ENCODE measurements at places on chromosomes 4 and X. TPM values are rescaled to one million over a fixed set of nuclear protein-coding genes. Genes with fewer than 3 reads are reported as not detected.

GRCh38 chr4:109912706-109913595 is at the start of gene EGF:
EGF (plus strand) TSS chr4:109912883; CDS start chr4:109913336, 453 bp downstream.
- DNase-seq: no peak

DNA sequence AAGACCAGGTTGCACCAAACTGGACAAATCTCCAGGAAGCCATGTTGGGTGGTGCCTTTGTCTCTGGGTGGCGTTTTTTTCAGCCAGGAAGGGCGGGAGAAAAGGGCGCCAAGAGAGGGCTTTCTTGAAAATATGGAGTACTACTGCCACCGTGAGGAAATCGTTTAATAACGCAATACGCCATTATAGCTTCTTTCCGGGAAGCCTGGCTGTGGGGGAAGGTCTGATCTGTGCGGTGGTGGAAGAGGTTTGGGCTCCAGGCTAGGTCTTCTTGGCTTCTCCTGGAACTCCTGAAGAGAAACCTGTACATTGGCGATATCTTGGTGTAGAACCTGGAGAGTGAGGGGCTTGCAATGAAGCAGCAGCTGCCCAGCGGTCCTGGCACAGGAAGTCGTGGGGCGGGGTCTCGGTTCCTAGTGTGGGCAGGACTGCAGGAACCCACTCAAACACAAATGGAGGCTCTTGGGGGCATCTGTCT is 202.7 kb downstream of the OR13H1 start:
- no peak for DNase-seq

- DNase-seq: peak; percentile 33
Observed at GRCh38 chrX:15151267-15152186, 118.4 kb downstream of the ASB9 start.

- peak; percentile 71 for DNase-seq
Observed at GRCh38 chr4:47852136-47852535, 14.3 kb upstream of the CORIN start.

DNA sequence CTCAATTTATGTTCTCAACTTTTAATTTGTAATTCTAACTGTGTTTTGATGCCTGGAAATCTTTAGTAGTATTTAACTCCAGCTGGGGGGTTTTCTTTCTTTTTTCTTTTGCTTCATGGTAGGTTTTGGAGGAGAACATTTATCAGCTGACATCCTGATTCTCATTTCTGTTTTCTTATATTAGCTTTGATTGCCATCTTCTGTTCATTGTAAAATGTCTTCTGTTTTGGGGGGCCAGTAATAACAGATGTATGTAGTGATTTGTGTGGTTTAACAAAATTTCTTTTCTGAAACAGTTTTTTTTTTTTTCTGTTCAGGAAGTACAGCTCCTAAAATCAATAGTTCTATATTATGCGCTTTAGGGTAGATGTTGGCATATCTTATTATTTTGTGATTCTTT is 182.2 kb downstream of the GABRB1 start:
- DNase-seq: no peak

- peak; percentile 23 for DNase-seq
Observed at GRCh38 chr4:124337874-124338273, 374.7 kb downstream of the ANKRD50 start.

DNA sequence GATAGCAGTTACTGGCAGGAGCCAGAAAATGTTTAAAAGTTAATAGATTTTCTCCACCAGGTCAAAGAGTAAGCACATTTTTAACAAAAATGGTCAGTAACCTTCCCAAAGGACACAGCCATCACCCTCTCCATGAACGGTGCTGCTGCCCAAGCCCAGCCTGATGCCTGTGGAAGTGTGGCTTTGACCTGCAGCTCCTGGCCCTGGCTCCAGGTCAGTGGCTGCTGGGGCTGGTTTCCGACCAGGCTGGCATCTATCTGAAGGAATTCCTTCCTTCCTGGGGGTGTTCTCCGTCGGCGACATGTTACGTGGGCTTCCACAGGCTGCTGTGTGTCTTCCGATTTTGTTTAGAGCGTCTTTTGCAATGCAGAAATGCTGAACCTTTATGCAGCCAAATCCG is 61.7 kb downstream of the ACOX3 start:
- DNase-seq: no peak

GRCh38 chr4:89307446-89308160 is at the start of gene GPRIN3:
GPRIN3 (minus strand) TSS chr4:89307800; CDS start chr4:89250110, 57,690 bp downstream.
- peak; percentile 39 for DNase-seq

DNA sequence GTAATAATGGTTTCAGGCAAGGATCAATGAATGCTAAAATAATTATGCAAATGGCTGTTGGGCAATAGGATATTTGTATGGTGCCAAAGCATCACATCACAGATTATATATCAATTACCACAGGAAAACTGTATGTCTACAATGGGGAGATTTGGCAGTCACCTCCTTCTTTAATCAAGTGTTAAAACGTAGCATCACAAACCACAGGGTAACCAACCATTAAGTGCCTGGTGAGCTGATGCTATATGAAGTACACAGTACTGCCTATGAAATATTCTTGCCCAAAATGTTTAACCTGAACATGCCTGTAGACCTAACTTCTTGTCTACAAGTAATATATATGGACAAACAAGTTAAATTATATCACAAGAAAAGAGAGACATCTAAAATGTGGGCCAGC is 25.3 kb downstream of the MECP2 start:
- no peak for DNase-seq

- DNase-seq: no peak
Observed at GRCh38 chr4:91622925-91623602, 680.7 kb upstream of the GRID2 start.

GRCh38 chrX:26918631-26919030 is 544.5 kb downstream of the PPP4R3C start:
- peak; percentile 62 for DNase-seq

DNA sequence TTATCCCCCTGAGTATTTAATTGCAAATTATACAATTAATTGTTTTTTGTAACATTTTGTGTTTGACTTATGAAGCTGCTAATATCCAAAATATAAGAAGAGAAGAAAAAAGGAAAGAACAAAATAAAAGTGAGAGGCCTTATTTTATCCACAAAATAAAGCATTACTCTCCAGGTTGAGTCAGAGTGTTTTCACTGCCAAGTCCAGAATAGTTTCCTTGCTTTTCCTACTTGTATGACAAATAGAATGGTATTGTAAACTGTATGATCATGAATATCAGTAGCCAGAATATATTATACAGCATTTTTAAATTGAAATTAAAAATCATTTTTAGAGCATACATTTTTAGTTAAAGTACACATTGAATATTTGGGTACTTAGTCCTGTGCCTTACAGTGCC is 237.8 kb downstream of the NDST4 start:
- DNase-seq: no peak

Gene GABRE
- 8.4 TPM for total RNA-seq

Gene PABPC1L2B
- total RNA-seq: not detected

Gene SSX1
- total RNA-seq: not detected

Gene C4orf50
- under 0.01 TPM for total RNA-seq

Gene ODAPH
- total RNA-seq: not detected

Gene MTNR1A
- total RNA-seq: not detected
